Small intestine (tissue), 16 donors: ENCODE measurements at places on chromosomes 2 and 18. TPM values are rescaled to one million over a fixed set of nuclear protein-coding genes. Genes with fewer than 3 reads are reported as not detected.

DNA sequence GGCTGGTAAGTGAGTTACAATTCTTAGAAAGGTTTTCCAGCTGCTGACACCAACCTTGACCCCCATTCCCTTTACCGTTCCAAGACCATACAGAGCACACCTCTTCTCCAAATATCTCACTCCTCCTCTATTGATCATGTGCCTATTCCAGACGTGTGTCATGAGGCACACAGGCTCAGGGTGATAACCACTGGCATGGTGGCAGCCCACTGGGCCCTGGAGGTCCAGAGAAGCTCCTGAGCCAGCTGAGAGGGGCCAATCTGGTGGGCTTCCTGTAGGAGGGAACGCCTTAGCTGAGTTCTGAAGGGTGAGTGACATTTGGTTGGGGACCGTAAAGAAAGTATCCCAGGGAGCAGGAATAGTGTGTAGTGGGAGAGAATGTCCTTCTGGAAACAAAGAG is 28.3 kb downstream of the ZAP70 start:
- peaks cover 10% of the 10 kb centered on the region for H3K36me3 ChIP-seq
- H3K4me3 ChIP-seq = no peak overlapping the region
- no peaks in the 10 kb centered on the region for H3K27me3 ChIP-seq
- H3K27ac ChIP-seq = no peak overlapping the region

DNA sequence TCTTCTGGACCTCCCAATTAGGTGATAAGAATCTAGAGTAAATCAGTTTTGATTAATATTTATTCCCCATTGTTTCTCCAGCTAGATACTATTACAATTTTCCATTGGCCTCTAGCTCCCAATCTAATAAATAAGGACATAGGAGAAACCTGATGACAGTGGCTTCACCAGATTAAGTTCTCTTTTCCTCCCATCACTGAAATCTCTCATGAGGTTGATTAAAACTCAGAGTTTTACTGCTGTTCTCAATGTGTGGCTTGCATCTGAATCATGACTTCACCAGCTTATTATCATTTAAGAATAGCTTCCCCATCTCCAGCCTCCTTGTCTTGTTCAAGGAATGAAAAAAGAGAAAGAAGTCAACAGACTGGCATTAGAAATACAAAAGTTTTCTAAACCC is 3.9 kb upstream of the CCDC102B start:
- H3K36me3 ChIP-seq = no peaks in the 10 kb centered on the region
- no peaks in the 10 kb centered on the region for H3K27me3 ChIP-seq
- H3K27ac ChIP-seq = no peak overlapping the region
- no peak overlapping the region for H3K4me3 ChIP-seq
- DNase-seq = no peak
- no peaks in the 10 kb centered on the region for H3K4me1 ChIP-seq

- no peak for DNase-seq
- no peak overlapping the region for H3K27ac ChIP-seq
- H3K4me1 ChIP-seq = no peaks in the 10 kb centered on the region
- no peaks in the 10 kb centered on the region for H3K27me3 ChIP-seq
- H3K4me3 ChIP-seq = no peak overlapping the region
- no peaks in the 10 kb centered on the region for H3K36me3 ChIP-seq
Observed at GRCh38 chr2:184041777-184042176, 556.6 kb upstream of the ZNF804A start.

DNA sequence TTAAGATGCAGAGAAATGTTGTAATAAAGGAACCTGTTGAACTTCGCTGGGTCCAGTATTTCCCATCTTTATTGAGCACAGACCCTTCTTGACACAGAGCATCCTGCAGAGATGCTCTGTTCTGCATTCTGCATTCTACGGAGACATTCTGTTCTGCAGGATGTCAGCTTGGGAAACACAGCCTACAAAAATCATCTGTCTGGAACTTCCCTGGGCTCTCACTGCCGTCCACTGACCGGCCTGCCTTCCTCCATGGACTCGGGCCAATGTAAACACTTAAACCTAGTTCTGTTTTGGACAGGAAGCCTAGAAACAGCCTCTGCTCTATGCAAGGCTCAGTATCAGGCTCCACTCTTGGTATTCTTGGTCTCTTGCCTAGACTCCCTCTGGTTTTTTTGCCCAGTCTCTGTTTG is 90.0 kb upstream of the PPP1CB start:
- no peak for DNase-seq
- no peaks in the 10 kb centered on the region for H3K36me3 ChIP-seq
- no peak overlapping the region for H3K4me3 ChIP-seq
- H3K27ac ChIP-seq = peak overlapping the region; percentile 90

GRCh38 chr18:24536326-24536725 is 75.9 kb downstream of the HRH4 start:
- H3K36me3 ChIP-seq = no peaks in the 10 kb centered on the region
- no peak overlapping the region for H3K27ac ChIP-seq
- no peak for DNase-seq
- no peaks in the 10 kb centered on the region for H3K27me3 ChIP-seq

DNA sequence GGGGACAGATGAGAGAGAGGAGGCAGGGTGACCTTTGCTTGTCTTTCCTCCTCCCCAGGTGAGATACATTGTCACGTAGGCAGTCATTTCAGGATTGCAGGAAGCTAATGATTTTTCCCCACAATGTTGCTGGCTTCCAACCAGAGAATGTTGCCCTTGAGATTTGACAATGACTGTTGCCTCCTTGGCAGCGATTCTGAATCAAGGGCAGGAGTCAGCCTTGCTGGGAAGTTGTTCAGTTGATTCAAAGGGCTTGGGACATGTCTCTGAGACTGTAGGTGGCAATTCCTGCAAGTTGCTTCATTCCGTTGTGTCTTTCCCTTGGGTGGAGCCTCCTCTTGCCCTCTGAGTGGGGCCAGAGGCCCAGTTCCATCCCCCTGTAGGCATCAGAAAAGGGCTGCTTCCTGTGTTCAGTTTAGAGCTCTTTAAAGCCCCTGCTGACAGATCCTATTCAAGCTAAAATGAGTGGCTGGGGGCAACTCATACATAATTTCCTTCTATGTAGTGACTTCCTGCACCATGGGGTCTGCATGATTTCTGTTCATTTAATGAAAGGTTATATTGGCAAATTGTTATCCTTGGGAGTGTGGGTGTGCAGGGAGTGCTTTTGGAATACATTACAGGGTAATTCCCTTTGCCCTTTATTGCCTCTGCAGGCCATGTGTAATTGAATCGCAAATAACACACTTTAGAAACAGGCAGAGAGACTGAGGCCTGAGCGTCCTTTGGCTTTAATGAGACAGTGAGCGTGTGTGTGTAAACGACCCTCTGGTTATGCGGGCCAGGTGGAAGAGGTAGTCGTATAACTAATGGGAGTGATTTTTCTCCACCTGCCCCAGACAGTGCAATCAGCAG is 52.4 kb downstream of the GPR39 start:
- no peaks in the 10 kb centered on the region for H3K27me3 ChIP-seq
- H3K27ac ChIP-seq = no peak overlapping the region
- no peak for DNase-seq
- H3K36me3 ChIP-seq = no peaks in the 10 kb centered on the region
- H3K4me3 ChIP-seq = no peak overlapping the region
- H3K4me1 ChIP-seq = no peaks in the 10 kb centered on the region

GRCh38 chr2:18559531-18560030 is 872 bp downstream of the RDH14 start:
- no peak for DNase-seq
- H3K27ac ChIP-seq = peak overlapping the region; percentile 100
- no peaks in the 10 kb centered on the region for H3K27me3 ChIP-seq
- peaks cover 16% of the 10 kb centered on the region for H3K4me1 ChIP-seq

GRCh38 chr2:164760179-164760578 is 81.4 kb downstream of the COBLL1 start:
- no peaks in the 10 kb centered on the region for H3K36me3 ChIP-seq
- no peaks in the 10 kb centered on the region for H3K4me1 ChIP-seq
- no peak overlapping the region for H3K27ac ChIP-seq

- no peak overlapping the region for H3K4me3 ChIP-seq
- peak; percentile 32 for DNase-seq
- no peaks in the 10 kb centered on the region for H3K36me3 ChIP-seq
Observed at GRCh38 chr2:231306791-231307393, 88.6 kb upstream of the B3GNT7 start.

GRCh38 chr2:127158614-127159290 is 51.8 kb upstream of the BIN1 start:
- no peaks in the 10 kb centered on the region for H3K36me3 ChIP-seq
- no peak overlapping the region for H3K27ac ChIP-seq
- no peak for DNase-seq
- H3K4me3 ChIP-seq = no peak overlapping the region

GRCh38 chr2:100018341-100019193 is 123.8 kb downstream of the AFF3 start:
- H3K27me3 ChIP-seq = no peaks in the 10 kb centered on the region
- H3K4me1 ChIP-seq = no peaks in the 10 kb centered on the region
- no peaks in the 10 kb centered on the region for H3K36me3 ChIP-seq
- DNase-seq = peak; percentile 9
- H3K27ac ChIP-seq = no peak overlapping the region

- DNase-seq = no peak
- H3K27me3 ChIP-seq = no peaks in the 10 kb centered on the region
- no peak overlapping the region for H3K27ac ChIP-seq
Observed at GRCh38 chr2:69618362-69618761, 25.2 kb downstream of the AAK1 start.

- no peak overlapping the region for H3K4me3 ChIP-seq
- H3K27me3 ChIP-seq = no peaks in the 10 kb centered on the region
- DNase-seq = no peak
- H3K4me1 ChIP-seq = no peaks in the 10 kb centered on the region
Observed at GRCh38 chr2:67574230-67574629, 177.1 kb downstream of the ETAA1 start.

GRCh38 chr2:142592171-142592570 is 285.3 kb upstream of the KYNU start:
- H3K27me3 ChIP-seq = no peaks in the 10 kb centered on the region
- H3K4me1 ChIP-seq = no peaks in the 10 kb centered on the region
- no peak overlapping the region for H3K4me3 ChIP-seq

DNA sequence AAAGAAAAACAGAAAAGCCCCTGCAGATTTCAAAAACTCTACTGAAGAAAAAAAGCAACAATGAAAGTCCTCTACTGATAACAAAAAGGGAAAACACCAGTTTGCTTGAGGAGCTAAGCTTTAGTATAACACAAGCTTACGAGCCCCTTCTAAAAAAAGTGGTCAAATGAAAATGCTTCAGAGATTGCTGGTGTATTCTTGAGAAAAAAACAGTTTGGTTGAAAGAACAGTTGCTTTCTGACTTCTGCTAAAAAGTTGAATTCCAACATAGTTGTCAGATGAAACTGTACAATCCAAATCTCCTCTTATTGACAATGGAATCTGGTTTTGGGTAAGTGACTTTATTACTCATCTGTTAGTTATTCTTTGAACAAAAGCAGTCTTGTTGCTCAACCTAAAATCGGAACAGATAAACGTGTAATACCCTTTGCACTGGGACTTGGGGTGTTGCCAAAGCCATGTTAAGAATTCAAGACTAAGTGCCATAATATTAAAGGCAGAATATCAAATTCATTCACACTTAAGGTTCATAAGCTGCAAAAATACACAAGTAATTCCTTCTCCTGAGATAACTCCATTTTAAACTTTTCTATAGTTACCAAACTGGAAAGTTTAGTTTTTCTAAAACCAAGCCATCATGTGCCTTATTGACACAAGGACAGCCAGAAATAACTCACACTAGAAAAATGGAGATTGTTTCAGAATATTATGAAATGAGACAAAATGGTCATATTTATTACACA is 45.3 kb upstream of the SPAG16 start:
- no peak overlapping the region for H3K4me3 ChIP-seq
- H3K27ac ChIP-seq = no peak overlapping the region
- DNase-seq = no peak
- H3K27me3 ChIP-seq = no peaks in the 10 kb centered on the region
- H3K36me3 ChIP-seq = no peaks in the 10 kb centered on the region

GRCh38 chr2:186889101-186889879 is 40.3 kb upstream of the ZSWIM2 start:
- H3K27me3 ChIP-seq = no peaks in the 10 kb centered on the region
- no peaks in the 10 kb centered on the region for H3K4me1 ChIP-seq
- no peak for DNase-seq
- H3K36me3 ChIP-seq = no peaks in the 10 kb centered on the region
- H3K27ac ChIP-seq = no peak overlapping the region

GRCh38 chr18:45197526-45197970 is 417.7 kb upstream of the SLC14A2 start:
- no peaks in the 10 kb centered on the region for H3K36me3 ChIP-seq
- H3K4me1 ChIP-seq = no peaks in the 10 kb centered on the region
- no peak for DNase-seq

DNA sequence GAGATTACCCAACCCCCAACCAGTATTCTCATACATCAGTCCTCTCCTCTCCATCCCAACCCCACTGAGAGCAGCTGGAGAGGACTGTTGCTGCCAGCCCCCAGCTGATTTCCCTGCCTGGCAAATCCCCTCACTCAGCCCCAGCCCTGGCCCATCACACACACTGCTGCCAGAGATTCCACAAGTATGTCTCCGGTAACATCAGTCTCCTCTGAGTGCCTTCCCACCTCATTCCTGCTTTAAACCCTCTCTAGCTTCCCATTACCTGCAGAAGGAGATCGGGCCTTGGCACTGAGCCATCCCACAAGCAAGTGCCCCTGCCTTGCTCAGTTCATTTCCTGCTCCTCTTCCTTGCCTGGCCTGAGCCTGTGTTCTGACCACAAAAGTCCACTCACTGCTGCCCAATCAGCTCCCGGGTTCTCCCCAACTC is 50.6 kb upstream of the ZFP36L2 start:
- peaks cover 14% of the 10 kb centered on the region for H3K4me1 ChIP-seq
- H3K27me3 ChIP-seq = no peaks in the 10 kb centered on the region
- DNase-seq = peak; percentile 19
- no peaks in the 10 kb centered on the region for H3K36me3 ChIP-seq
- no peak overlapping the region for H3K4me3 ChIP-seq
- peak overlapping the region; percentile 80 for H3K27ac ChIP-seq

DNA sequence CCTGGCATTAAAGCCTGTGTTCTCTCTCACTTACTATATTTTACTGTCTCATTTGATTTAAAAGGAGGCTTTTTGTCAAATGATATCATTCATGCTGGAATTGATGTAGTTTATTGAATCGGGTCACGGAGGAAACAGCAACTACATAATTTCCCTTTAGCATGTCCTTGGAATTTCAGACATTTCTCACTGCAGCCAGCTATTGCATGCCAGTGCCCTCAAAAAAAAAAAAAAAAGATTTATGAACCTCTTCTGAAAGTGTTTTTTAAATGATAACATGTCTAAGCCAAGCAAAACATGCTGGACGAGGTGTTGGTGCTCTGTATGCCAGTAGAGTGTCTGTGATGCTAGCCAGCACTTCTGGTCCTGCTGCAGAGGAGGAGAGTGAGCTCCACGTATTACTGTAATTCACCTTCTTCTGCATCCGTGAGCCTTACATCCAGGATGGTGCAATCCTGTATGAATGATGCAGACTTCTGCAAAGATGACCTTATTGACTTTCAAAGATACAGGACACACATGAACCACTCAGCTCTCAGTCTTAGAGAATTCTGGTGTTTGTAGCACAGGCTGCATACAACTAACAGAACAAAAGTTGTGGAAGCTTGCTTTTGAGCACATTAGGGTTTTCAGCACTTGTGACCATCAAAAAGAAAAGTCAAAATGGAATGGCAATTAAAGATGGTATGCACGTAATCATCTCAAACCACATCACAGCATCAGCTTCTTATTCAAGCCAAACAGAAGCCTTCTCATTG is 31.1 kb downstream of the UGP2 start:
- no peaks in the 10 kb centered on the region for H3K27me3 ChIP-seq
- peaks cover 17% of the 10 kb centered on the region for H3K36me3 ChIP-seq
- H3K4me1 ChIP-seq = no peaks in the 10 kb centered on the region

Gene NT5C1B
- polyA plus RNA-seq = not detected

Gene TFPI
- polyA plus RNA-seq = 41.9 TPM

Gene CCL20
- 9.6 TPM for polyA plus RNA-seq

Gene HJURP
- 10.6 TPM for polyA plus RNA-seq

Gene USP34
- 35.0 TPM for polyA plus RNA-seq

Gene PLGLB2
- 1.1 TPM for polyA plus RNA-seq

Gene AFF3
- not detected for polyA plus RNA-seq

Gene TFCP2L1
- 0.51 TPM for polyA plus RNA-seq

Gene KIAA2012
- 0.06 TPM for polyA plus RNA-seq

Gene C2orf74
- 21.6 TPM for polyA plus RNA-seq
